ENCODE measurements at places on chromosomes 3 and 15.

DNA sequence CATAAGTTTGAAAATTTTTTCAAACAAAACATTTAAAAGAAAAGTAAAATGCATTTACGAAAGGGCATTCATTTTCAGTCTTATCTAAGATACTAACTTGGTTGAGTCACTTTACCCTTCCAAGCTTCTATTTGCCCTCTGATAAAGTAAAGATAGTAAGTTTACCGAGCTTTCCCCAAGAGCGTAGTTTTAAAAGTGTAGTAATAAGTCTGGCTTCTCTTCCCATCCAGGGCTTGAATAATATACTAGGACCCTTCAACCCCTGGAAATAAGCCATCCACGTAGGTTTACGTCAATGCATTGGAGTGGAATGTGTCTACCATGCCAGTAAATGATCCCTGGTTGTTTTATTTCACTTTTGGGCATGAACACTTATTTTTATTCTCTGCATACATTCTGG lies 608.3 kb downstream of the NTRK3 start:
- DNase-seq = no peak

DNA sequence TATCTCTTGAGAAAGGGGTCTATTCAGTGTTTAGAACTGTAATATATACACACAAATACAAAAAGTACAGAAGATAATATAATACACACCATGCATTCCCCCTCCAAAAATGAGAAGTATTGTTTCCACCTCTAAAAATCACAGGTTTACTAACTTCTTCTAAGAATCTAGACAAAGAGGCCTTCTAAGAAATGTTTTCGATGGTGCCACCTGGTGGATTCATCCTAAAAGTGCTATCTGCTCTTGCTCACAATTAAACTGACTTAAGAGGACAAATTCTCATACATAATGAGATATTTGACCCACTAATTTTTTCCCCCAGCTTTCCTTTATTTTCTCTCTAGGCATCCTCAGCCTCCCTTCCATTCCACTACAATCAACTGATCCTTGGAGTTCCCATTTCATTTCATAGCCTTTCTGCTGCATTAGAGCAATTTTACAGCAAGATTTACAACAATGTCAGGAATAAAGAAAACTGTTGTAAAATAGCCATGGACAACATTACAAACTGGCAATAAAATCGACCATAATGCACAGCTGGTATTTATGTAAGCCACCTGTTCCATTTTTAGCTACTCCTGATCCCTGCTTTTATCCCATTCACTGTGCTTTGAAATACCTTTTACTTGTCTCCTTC lies 124.6 kb downstream of the ARRDC4 start:
- DNase-seq = peak; percentile 64

- peak; percentile 36 for DNase-seq
These were observed 30.6 kb downstream of the FLNB start for GRCh38 chr3:58038675-58039292.

DNA sequence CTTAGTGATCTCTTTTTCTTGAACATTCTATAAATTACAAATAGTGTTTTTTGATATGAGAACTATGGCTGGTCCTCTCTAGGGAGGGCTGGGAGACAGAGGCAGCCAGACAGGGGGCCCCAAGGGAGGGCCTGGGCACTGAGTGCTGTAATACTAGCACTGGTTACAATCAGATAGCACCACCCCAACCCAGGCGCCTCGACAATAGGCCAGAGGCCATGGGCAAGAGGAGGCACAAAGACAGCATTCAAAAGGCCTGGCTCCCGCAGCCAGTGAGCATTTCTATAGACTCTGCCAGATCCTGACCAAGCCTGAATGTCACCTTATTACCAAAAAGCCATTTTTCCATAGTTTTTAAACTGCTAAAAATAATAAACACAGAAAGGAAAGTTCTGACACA lies 158.5 kb downstream of the THRB start:
- no peak for DNase-seq

DNA sequence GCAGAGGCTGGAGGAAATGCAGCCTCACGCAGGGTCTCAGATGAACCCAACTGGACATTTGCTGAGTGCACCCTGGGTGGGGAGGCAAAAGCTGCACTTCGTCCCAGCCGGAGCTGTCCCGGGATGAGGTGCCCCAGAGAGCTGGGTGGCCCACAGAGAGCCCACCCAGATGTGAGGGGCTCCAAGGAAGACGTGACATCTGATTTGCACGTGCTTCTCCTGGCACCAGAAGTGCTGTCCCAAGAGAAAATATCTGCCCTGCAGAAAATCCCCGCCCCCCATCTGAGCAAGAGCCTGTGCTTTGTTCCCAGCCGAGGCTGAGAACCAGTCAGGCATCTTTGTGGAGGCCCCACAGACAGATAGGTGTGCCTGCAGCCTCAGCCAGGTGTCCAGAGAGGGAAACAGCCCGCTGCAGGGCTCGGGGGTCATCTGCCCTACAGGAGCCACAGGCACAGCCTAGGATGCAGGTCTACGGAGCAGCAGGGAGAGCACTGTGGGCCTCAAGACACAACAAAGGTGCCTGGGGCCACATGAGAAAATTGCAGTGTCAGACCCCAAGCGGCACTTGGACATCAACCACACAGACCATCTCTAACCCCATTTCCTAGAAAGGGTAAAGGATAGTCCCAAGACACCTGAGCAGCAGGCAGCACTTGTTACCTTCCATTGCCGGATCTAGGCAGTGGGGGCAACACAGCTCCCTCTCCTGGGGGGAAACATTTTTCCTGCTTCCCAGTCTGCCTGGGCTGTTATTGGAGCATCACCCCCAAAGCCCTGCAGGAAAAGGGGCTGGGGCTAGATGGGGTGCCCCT lies 5.8 kb downstream of the TMIE start:
- DNase-seq = no peak

GRCh38 chr3:144564011-144564410 lies 592.4 kb downstream of the DIPK2A start:
- no peak for DNase-seq

DNA sequence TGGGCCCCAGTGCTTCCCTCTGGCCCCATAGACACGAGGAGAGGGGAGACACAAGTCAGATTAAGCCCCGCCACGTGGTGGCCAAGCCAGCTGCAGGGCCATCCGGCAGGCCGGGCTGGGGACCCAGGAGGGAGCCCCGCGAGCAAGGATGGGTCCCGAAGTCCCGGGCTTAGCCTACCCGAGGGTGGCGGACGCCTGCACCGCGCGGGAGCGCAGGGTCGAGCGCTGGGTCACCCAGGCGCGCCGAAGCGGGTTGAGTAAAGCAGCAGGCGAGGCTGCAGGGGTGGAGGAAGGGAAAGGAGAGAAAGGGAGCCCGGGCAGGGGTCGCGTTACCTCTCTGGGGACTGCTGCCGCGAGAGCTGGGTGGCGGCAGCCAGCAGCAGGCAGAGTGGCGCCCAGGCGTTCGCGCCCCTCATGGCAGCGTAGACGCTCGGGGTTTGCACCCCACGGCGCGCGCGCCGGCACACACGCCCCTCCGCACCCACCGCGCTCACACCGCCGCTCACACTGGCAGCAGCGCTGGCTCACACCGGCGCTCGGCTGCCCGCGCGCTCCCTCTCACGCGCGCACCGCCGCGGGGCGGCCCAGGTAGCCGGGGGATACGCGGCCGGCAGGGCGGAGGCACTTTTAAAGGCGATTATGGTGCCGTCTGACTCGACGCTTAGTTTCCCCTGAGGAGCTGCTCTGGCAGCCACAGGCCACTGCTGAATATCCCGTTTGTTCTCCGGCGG lies at the start of gene PCOLCE2:
Gene PCOLCE2, minus strand, starts transcription at position 603 of the 731 bp plus-strand sequence. Its CDS starts 187 bp downstream, at position 416.
- DNase-seq = peak; percentile 35

- no peak for DNase-seq
These were observed 357.4 kb downstream of the ERC2 start for GRCh38 chr3:56110886-56111285.

DNA sequence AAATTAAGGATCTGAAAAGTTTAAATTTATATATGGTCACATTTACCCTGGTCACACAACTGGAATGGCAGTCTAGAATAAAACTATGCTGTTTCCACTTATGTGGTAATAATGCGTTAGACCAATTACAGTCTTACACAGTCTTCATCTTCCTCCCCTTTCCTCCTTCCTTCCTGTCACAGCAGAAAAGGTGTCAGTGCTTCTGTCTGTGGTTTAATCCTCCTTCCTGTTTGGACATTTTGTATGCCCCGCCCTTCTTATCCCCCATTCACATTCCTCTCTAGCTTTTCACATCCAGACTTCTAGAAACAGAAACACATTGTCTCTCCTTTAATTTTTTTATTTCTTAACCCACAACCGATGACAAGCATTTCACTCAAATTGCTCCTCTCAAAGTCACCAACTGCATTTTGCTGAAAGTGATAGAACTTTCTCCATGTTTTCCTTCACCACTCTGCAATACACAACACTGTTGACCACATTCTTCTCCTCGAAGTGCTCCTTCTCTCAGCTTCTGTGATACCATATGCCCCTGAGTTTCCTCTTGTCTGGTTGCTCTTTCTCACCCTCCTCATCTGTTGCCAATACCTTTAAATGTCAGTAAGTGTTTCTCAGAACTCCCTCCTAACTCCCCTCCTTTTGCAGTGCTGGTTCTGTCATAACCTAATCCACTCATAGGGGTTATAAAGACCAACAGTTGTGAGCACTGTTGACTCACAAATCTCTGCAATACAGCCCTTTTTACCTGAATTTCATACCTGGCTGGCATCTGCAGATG lies 271.6 kb downstream of the UBE2E2 start:
- peak; percentile 27 for DNase-seq

DNA sequence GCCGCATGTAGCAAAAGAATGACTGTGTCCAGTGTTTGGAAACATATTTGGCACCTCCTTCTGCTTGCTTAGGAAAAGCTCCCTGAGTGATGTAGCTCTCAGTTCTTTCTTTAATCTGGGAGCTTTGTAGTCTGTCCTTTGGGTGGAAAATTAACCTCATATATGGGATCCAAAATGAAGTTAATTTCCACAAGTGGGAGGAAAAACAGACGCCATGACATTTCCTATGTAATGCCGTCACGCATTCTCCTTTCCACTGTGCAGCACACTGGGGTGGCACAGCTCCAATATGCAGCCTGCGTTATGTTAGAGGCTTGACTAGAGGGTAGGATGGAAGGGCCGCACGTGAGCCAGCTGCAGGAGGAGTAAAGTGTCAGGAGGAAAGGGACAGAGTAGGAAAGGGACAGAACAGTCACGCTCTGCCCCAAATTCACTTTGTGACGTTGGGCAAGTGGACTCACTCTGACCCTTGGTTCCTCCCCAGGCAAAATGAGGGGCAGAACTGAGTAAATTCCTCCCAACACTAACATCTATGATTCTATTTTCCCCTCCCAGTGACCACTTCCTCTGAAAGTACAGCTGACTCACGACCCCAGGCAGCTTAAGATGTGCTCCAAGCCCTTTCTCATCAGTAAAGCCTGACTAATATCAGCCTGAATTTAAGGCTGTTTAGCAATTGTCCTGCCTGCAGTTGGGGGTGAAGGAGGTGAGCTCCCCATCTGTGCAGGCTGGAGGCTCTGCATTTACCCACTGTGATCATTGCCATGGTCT lies 176.5 kb upstream of the PFN2 start:
- peak; percentile 87 for DNase-seq

- peak; percentile 80 for DNase-seq
These were observed 31.1 kb downstream of the DNAJC13 start for GRCh38 chr3:132448216-132448961.

DNA sequence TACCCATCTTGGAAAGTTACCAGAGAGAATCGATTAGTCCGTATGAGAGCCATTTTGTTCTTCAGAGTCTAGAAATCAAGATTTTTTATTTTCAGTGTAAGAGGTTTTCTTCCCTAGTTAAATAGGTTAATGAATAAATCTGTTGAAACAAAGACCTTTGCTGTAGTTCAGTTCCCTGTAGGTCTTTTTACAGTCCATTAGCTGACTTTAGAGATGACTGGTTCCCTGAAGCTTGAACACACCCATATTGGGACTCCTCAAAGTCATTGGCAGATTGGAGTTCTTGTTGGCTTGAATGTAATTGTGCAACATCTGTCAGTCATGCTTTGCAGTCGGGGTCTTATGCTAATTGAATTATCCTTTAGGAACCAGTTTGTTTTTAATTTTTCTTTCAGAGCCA lies 45.3 kb downstream of the SEMA6D start:
- no peak for DNase-seq

DNA sequence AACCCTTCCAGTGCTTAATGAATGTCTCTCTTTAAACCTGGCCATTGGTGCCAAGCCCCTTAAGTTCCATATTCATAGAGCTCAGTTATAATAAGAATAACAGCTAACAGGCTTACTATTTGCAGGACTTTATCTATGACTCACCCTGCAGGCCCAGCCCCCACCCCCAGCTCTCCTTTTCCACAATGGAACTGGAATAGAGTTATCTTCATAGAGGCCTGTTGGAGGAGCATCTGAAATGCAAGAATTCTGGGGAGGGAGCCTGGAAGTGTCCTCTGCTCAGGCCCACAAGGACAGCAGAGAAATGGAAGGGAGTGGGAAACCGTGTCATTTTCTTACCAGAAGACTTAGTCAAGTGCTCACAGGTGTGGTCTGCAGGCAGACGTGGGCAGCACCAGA lies 52.8 kb downstream of the SEMA5B start:
- DNase-seq = peak; percentile 66

DNA sequence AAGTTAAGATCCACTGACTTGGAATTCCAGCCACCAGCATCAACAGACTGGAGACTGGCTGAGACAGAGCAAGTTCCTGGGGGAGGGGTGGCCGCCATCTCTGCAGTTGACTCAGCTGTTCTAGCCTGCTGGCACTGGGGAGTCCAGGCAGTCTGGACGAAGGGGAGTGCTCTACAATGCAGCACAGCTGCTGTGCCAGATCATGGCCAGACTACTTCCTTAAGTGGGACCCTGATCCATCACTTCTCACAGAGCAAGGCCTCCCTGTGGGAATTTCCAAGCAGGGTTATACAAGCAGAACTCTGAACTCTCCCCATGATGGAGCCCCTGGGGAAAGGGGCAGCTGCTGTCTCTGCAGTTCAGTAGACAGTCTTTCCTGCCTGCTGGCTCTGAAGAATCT lies 35.2 kb downstream of the PYGO1 start:
- peak; percentile 74 for DNase-seq

- DNase-seq = peak; percentile 82
These were observed at the start of gene ZNF660 for GRCh38 chr3:44584646-44585501. Gene ZNF660 (plus strand): TSS chr3:44584964. CDS start chr3:44594194, 9,230 bp downstream.

- no peak for DNase-seq
These were observed 132.2 kb downstream of the KLF13 start for GRCh38 chr15:31458596-31459399.

- no peak for DNase-seq
These were observed 136.5 kb upstream of the AZI2 start for GRCh38 chr3:28485164-28485563.
